NCI-H187 treated with DMSO at 0.1 percent for 48 hours (cell line): ENCODE measurements at places on chromosomes 1 and 21.

DNA sequence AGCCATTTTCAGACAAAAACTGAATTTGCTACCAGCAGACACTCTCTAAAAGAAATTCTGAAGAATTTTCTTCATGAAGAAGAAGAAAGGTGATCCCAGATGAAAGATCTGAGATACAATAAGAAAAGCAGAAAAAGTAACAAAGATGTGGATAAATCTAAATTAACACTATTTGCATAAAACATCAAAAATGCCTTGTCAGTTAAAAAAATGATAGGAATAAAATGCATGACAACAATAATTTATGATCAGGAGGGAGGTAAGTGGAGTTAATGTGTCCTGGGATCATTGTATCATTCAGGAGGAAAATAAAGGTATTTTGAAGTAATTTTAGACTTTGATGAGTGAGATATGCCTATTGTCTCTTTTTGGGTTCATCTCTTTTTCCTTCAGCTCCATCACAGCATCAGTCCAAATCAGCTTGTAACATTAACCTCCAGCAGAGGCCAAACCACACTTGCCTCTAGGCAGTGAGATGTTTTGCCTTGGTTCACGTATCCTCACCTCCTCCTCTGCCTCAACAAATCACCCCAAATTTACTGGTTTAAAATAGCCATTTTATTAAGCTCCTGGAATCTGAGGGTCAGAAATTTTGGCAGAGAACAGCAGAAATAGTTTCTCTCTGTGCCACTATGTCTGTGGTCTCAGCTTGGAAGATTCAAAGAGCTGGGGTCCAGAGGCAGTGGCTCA is 76.9 kb upstream of the HIVEP3 start:
- no peak for DNase-seq

GRCh38 chr1:156696755-156697154 is 8.6 kb downstream of the CRABP2 start:
- DNase-seq: no peak

GRCh38 chr1:204760350-204760749 is 74.8 kb upstream of the LRRN2 start:
- no peak for DNase-seq

GRCh38 chr1:6245086-6245868 is 1.3 kb downstream of the HES3 start:
- no peak for DNase-seq

- no peak for DNase-seq
Measured at GRCh38 chr1:205604825-205605505, 26.8 kb downstream of the ELK4 start.

GRCh38 chr1:34013136-34013535 is 149.3 kb downstream of the HMGB4 start:
- no peak for DNase-seq

- DNase-seq: no peak
Measured at GRCh38 chr1:228983661-228984060, 248.4 kb downstream of the RHOU start.

DNA sequence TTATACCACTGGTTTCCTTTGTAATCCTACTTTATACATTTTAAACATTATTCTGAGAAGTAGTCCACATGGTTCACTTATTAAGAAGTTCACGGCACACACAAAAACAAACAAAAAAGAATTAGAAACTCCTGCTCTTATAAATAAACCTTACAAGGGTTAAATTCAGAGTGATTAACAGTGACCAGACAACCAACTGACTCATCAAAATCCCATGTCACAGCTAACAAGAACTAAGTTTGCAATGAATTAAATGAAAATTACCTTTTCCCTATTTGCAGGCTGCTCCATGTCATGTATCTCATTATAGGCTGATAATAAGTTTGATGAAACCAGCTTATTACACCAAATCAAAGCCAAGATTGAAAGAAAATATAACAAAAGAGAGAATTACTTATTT is 77.5 kb downstream of the PUM1 start:
- DNase-seq: no peak

DNA sequence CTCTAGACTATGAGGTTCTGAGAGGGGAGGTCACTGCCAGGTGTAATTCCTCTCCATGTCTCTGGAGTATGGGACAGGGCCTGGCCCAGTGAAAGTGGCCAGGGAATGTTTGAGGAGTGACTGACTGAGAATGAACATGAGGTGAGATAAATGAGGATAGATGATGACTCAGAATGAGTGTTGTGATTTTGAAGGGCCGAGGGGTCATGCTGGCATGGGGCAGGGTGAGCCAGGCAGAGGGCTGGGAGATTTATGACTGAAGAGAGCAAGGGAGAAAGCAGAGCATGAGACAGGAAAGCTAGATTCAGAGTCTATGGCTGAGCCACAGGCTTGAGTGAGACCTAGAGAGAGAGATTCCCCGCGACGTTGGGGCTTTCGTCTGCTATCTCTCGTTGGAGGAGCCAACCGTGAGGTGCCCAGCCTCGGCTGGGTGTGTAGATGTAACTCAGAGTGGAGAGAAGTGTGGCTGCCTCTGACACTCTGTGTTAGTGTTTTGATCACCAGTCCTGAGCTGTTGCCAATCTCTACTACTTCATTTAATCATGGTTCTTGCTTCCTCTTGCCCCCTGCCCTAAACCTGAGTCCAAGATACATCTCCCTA is 50.1 kb downstream of the FOXD2 start:
- no peak for DNase-seq

GRCh38 chr1:15445390-15446122 is 7.3 kb downstream of the CTRC start:
- DNase-seq: no peak

GRCh38 chr1:81231729-81232038 is 569.0 kb upstream of the ADGRL2 start:
- DNase-seq: no peak

DNA sequence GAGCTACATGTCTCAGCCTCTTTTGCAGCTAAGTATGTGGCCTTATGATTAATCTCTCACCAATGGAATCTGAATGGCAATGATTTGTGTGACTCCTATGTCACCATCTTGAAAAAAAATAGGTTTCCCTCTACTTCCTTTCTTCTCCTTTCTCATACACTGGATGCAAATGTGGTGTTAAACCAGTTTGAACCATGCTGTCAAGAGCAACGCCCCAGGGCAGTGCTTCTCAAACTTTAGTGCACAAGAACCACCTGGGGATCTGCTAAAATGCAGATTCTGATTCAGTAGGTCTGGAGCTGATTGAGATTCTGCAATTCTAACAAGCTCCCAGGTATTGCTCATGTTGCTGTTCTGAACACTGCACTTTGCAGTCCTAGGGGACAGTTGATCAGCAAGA is 44.7 kb upstream of the ZNF644 start:
- DNase-seq: no peak

DNA sequence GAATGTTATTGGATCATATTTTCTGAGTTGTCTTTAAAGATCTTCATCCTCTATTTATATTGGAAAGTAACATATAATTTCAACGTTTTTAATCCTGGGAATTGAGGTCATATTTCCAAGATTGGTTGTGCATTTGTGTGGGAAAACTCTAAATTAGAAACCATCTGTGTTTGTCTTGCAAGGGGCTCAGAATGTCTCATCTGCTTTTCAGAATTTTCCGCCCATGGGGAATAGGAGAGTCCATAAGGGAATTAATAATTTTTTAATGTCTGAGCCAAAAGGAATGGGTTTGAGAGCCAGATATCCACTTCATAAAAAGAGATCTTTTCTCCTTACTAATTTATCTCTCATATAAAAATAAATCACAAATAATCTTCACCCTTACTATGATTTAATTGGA is 84.8 kb upstream of the MAP1LC3C start:
- DNase-seq: no peak

DNA sequence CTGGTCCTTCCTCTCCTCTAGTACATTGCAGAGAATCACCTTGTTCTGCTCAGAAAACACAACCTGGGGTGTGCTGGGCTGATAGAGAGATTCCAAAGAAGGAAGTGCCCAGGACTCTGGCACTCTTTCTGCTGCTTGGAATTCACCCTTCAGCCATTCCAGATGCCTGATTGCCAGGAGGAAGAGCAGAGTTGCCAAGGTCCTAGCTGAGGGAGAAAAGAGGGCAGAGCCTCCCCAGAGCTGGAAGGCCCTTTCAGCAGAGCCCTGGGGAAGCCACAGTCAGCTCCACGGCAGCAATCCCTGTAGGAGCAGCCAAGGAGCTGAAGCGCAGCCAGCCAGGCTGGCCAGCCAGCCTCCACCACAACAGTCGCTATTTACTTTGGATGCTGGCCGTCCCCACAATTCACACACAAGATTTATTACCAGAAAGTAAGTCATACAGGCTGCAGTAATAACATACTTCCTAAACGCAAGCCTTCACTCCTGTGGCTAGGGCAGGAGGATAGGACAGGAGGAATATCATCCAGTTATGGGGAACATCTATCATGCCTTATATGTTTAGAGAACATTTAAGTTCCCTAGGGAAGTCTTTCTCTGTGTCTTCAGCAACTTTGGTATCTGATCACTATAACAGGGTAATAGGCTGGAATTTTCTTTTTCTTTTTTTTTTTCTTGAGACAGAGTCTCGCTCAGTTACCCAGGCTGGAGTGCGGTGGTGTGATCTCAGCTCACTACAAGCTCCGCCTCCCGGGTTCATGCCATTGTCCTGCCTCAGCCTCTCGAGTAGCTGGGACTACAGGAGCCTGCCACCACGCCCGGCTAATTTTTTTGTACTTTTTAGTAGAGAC is 36.6 kb upstream of the SLC44A3 start:
- no peak for DNase-seq

DNA sequence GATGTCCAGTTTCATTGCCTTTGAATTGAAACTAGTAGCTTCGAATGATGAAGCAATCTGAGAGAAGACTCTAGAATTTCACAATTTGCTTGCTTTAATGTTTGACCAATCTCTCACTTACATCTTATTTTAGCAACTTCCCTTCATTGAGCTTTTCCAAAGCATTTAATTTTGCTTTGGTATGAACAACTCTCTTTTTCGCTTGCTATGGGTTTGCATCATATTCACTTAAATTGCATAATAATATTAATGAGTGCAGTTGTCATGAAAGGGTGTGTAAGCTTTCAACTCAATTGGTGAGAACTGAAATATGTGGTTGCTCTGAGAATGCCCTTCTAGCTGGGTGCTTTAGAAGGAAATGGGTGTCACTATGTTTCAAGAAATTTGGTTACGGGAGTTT is 309.2 kb downstream of the HLX start:
- no peak for DNase-seq

DNA sequence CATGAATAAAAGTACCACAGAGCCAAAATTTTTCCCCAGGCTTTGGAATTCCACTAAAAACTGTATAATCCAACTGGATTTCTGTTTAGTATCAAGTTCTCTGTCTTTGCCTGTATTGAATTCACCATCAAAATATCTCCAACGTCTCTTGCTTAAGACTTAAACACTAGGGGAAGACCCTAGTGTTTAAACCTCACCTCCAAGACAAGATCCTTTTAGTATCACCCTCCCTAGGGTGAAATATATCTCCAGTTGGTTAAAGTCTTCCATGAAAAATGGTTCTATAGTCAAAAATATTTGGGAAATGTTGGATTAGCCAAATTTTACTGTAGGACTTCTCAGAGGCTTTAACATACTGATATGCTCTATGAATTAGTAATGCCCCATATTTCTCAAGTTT is 8.1 kb upstream of the XCL1 start:
- no peak for DNase-seq

- DNase-seq: no peak
Measured at GRCh38 chr1:27455139-27455811, 34.7 kb downstream of the WASF2 start.

DNA sequence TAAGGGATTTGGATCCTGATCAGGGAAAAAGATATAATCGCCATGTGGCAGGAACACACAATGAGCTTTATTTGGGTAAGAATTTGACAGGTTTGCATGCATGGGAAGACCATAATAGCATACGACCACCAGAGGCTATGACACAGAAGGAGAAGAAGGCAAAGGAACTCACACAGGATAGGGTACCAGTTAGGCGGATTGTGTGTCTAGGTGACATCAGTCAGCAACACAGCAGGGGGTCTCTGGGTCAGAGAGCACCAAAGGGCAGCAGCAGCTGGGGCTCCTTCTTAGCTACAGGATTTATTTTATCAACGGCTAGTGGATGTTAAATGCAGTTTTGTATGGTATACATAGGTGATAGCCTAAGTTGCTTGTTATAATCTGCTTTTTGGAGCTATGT is 551.3 kb downstream of the KCNT2 start:
- DNase-seq: no peak

DNA sequence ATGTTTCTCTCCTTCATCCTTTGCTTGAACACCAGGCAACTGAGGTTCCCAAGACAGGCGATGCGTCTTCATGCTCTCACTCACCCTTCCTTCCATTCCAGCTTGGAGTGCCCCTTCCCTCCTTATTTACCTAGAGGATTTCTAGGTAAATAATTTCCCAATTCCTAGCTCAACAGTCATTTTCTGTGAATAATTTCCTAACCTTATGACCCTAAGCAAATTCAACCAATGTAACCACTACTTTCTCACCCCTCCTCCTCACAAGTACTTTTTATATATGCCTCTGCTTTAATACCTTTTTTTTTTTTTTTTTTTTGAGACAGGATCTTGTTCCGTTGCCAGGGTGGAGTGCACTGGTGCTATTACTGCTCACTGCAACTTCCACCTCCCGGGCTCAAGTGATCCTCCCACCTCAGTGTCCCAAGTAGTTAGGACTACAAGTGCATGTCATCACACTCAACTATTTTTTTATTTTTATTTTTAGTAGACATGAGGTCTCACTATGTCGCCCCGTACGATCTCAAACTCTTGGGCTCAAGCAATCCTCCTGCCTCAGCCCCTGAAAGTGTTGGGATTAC is 86.7 kb downstream of the USP24 start:
- no peak for DNase-seq

- no peak for DNase-seq
Measured at GRCh38 chr1:159211331-159212136, 6.9 kb downstream of the ACKR1 start.

GRCh38 chr1:152162792-152163463 is 3.9 kb upstream of the RPTN start:
- no peak for DNase-seq
